IPS-NIHi11 (cell line): ENCODE measurements at places on chromosomes 1 and 21.

DNA sequence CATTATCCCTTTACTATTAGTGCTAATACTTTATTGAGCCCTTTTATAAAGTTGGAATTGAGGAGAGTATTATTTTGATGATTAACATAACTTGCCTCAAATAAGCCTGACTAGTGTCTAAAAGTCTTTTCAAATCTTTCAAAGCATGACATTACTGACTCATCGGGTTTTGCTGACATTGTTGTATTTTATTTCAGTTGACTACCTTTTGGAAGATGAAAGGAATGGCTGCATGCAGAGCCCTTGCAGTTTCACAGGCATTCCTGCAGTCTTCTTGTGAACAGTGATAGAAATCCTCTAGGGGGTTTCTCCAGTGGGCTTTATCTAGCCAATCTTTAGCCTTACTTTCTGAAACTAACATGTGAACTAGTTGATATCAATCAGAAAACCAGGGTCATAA lies 43.0 kb upstream of the TMEM61 start:
- no peak for DNase-seq

- DNase-seq = no peak
Observed at GRCh38 chr1:199449221-199449620, 578.3 kb upstream of the NR5A2 start.

DNA sequence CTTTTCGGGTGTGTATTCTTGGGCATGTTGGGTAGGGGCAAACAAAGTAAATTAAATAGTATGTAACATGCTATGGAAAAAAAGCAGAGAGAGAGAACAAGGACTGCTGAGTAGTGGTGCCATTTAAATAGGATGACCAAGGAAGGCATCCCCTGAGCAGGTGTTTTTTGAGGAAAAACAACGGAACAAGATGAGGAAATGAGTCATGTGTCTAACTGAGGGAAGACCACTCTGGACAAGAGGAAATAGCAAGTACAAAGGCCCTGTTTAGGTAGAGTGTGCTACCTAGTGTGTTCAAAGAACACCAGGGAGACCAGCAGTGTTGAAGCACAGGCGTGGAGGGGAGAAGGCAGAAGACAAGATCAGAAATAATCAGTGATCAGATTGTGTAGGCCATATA lies 20.1 kb upstream of the GUCA2A start:
- no peak for DNase-seq

- no peak for DNase-seq
Observed at GRCh38 chr1:185215911-185216310, 58.9 kb downstream of the SWT1 start.

- DNase-seq = no peak
Observed at GRCh38 chr1:229260297-229260696, 10.6 kb upstream of the RAB4A start.
